ENCODE measurements at places on chromosomes 4 and X. TPM values are rescaled to one million over a fixed set of nuclear protein-coding genes. Genes with fewer than 3 reads are reported as not detected.

DNA sequence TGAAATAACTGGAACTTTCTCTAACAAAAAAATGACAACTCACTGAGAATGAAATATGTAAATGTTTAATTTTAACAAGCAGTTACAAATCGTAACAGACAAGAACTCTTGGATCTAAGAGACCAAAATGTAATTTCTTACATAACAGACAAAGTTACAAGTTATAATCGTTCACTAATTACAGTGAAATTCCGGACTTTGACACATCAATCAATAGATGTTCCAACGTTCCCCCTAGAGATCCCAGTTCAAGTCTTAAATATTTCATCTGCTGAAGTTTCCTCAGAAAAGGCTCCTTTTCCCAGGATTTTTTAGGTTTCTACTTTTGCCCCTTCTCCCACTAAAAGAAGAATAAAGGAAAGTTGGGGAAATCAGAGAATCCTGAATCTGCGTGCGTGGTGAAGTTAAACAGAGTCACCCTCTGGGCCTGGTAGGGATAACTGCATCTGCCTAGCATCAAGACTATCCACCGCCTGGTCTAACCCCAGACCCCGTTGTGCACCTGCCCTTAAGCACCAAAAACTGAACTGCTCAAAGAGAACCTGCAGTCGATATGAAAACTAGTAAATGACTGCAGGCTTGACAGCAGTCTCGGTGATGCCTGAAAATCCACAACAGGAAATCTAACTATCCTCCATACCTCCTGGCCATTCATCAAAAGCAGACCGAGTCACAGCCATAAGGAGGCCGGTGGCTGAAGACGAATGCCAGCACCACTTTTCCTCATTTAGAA is 2.3 kb downstream of the IRF2 start:
- no peaks in the 10 kb centered on the region for H3K27me3 ChIP-seq
- peaks cover 4% of the 10 kb centered on the region for H3K4me1 ChIP-seq
- peak overlapping the region; percentile 78 for H3K4me3 ChIP-seq
- 0 out of 2 replicates have a peak, but pooled peaks cover 2% of the 10 kb centered on the region for H3K36me3 ChIP-seq

DNA sequence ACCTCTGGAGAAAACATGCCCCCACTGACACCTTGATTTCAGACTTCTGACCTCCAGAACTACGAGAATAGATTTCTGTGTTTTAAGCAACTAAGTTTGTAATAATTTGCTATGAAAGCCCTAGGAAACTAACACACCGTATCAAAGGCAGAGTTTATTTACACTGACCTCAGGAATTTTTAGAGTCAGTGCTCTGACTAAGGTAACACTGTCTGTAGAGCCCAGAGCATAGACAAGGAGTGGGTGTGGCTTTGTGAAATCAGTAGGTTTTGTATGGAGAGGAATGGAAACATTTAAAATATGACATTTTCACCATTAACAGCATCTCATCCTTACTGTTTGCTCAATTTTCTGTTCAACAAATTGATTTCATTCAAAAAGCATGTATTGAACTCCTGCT is 764.4 kb upstream of the PCDH10 start:
- H3K4me1 ChIP-seq: no peaks in the 10 kb centered on the region
- H3K27ac ChIP-seq: no peak overlapping the region
- DNase-seq: no peak
- no peaks in the 10 kb centered on the region for H3K36me3 ChIP-seq

DNA sequence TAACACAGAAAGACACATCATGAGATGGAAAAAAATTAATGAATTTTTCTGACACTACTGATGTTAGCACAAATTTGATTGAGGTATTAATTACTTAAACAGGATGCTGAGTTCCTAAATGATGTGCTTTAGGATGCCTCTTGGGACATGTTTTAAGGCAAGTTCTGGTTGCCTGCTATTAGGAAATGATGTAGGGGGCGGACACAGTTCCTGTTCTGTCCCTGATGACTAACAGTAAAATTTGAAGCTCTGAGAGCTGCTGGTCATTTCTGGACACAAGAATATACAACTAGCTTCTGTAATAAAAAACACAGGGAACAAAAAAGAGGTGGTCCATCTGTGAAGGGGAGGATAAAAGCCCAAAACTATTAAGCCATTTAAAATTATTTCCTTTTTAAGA is 163.2 kb upstream of the ETNPPL start:
- H3K4me1 ChIP-seq: no peaks in the 10 kb centered on the region
- H3K27me3 ChIP-seq: no peaks in the 10 kb centered on the region
- no peaks in the 10 kb centered on the region for H3K36me3 ChIP-seq
- H3K27ac ChIP-seq: no peak overlapping the region
- no peak overlapping the region for H3K4me3 ChIP-seq

DNA sequence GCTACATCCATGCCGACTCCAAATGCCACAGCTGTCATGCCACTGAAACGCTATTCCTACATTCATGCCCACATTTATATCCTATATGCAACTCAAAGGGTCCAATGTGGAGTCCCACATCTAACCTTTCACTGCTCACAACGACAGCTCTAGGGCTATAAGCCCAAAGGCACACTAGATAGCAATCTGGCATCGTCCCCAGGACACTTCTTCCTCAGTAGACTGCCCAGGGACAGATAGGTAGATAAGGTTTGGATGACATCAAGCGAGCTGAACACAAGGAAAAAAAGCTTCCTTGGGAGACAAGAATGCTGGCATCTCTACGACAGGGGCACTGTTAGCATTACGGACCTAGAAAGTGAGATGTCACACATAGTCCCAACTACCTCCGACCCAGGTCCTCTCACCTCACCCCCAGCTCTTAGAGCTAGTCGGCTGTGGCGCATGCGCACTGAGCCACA is 685 bp downstream of the RAB9B start:
- no peaks in the 10 kb centered on the region for H3K4me1 ChIP-seq
- no peak for DNase-seq
- peaks cover 14% of the 10 kb centered on the region for H3K27me3 ChIP-seq
- H3K27ac ChIP-seq: no peak overlapping the region
- H3K36me3 ChIP-seq: no peaks in the 10 kb centered on the region

DNA sequence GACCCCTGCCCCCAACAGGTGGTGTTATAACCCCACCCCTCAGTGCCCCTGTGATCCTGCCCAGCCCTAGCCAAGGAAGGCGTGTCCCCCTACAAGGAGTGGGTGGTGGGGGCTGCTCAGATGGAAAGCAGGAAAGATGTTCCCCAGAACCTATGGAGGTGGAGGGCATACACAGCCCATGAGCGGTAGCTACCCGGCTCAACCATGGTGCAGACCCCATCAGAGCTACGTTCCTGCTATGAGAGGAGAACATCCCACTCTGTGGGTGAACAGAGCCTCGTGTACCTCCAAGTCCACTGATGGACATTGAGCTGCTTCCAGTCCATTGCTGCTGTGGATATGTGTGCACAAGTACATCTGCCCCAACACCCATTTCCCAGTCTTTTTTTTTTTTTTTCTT is 71.1 kb downstream of the SHOX start:
- no peaks in the 10 kb centered on the region for H3K27me3 ChIP-seq
- H3K4me3 ChIP-seq: no peak overlapping the region
- H3K27ac ChIP-seq: no peak overlapping the region
- no peaks in the 10 kb centered on the region for H3K4me1 ChIP-seq
- no peak for DNase-seq
- H3K36me3 ChIP-seq: no peaks in the 10 kb centered on the region

DNA sequence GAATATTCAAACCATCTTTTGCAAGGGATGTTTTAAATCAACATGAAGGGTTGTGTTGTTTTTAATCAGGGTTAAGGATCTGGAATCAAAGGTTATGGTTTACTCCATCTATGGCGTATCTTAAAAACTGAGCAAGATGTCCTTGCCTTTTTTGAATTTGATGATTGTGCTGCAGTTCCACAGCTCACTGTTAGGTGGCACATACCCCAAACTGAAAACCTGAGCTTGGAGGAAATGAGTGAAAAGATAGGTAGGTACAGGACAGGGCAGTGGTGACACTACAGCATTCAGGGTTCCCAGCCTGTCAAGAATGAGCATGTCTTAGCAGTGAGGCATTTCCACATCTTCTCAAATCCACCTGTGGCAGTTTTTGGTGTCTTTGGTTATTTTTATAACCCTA is 13.1 kb upstream of the EOLA1 start:
- no peaks in the 10 kb centered on the region for H3K4me1 ChIP-seq
- no peak overlapping the region for H3K27ac ChIP-seq
- H3K27me3 ChIP-seq: peaks cover 2% of the 10 kb centered on the region

GRCh38 chr4:4377732-4378460 is 9.0 kb upstream of the NSG1 start:
- no peaks in the 10 kb centered on the region for H3K36me3 ChIP-seq
- no peak overlapping the region for H3K4me3 ChIP-seq

- no peaks in the 10 kb centered on the region for H3K27me3 ChIP-seq
- H3K27ac ChIP-seq: peak overlapping the region; percentile 20
- no peak overlapping the region for H3K4me3 ChIP-seq
- H3K4me1 ChIP-seq: peaks cover 8% of the 10 kb centered on the region
These were observed 27.0 kb downstream of the DHX15 start for GRCh38 chr4:24557026-24558025.

DNA sequence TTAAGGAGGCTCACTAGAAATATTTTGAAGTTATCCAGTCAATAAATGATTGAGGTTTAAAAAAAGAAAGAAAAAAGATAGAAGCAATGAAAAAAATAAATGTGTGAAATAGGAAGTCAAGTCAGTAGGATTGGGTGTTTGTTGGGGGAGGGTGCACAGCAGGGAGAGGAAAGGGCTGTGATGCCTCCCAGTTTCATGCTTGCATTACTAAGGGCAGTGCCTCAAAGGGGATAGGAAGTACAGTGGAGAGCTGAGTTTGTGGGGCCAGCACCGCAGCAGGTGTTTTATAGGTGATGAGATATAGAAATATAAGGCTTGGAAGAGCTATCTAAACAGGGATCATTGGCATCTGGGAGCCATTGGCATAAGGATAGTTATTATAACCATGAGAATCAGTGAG is 919.2 kb downstream of the STIM2 start:
- no peaks in the 10 kb centered on the region for H3K27me3 ChIP-seq
- no peaks in the 10 kb centered on the region for H3K4me1 ChIP-seq
- no peak overlapping the region for H3K4me3 ChIP-seq
- H3K27ac ChIP-seq: no peak overlapping the region

DNA sequence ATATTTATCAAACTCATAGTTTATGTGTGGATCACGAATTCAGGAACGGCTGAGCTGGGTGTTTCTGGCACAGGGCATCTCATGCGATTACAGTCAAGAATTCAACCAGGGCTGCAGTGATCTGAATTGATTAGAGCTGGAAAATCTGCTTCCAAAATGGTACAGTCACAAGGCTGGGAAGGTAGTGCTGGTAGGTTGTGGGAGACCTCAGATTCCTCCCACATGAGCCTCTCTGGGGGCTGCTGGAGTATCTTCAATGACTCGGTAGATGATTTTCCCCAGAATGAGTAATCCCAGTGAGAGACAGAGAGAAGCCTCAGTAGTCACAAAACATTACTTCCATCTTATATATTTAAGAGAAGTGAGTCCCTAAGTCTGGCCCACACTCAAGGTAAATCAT is 36.2 kb upstream of the PRDX4 start:
- no peak overlapping the region for H3K4me3 ChIP-seq
- no peaks in the 10 kb centered on the region for H3K4me1 ChIP-seq
- no peak overlapping the region for H3K27ac ChIP-seq

DNA sequence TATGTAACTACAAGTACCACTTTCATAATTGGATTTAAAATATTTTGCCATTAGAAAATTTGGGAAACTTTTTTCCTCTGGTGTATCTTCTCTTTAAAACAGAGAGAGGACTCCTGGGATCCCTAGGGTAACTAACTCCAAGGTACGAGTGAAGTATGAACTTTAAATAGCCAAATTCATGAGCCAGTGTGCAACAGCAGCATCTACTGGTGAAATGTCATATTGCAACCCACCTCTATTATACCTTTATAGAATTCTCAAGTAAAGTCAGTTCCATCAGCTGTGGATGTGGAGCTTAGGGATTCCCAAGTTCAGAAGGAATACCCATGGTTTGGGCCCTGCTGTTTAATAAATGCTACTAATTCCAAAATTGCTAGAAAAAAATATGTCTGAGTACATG is 282.7 kb upstream of the TAPT1 start:
- no peak overlapping the region for H3K27ac ChIP-seq
- no peak for DNase-seq
- H3K4me1 ChIP-seq: no peaks in the 10 kb centered on the region
- peaks cover 15% of the 10 kb centered on the region for H3K36me3 ChIP-seq
- no peaks in the 10 kb centered on the region for H3K27me3 ChIP-seq

- H3K4me3 ChIP-seq: no peak overlapping the region
- H3K27me3 ChIP-seq: no peaks in the 10 kb centered on the region
- H3K27ac ChIP-seq: peak overlapping the region; percentile 16
- H3K4me1 ChIP-seq: peaks cover 2% of the 10 kb centered on the region
These were observed 36.1 kb downstream of the NFKB1 start for GRCh38 chr4:102537269-102537668.

DNA sequence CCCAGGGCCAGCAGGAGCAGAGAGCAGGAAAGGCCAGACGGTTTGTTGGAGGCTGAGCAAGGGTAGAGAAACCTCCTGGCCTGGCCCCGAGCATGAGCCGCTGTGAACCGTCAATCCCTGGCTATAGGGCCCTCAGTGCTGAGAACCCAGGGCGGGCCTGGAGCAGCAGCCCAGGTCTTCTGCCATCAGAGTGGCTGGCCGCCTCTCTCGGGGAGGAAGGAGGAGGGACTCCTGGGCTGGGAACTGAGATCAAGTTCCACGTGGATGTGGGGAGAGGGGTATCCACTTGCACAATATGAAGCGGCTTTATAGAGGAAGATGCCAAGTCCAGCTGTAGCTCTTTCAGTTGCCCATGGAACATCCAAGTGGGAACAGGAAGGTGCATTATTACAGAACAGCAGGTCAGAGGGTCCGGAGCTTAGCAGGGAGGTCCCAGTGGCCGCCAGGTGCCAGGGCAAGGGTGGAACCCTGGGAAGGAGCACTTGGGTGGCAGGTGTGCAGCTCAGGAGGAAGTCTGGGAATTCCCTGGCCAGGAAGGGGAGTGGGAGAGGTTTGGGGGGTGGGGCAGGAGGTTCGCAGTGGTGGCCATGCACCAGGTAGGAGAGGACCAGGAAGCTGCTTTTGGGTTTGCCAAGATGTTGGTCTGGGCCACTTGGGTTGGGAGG is 31.7 kb upstream of the CRMP1 start:
- no peak for DNase-seq
- peaks cover 12% of the 10 kb centered on the region for H3K27me3 ChIP-seq
- no peaks in the 10 kb centered on the region for H3K4me1 ChIP-seq
- no peaks in the 10 kb centered on the region for H3K36me3 ChIP-seq
- H3K27ac ChIP-seq: no peak overlapping the region

GRCh38 chrX:130615941-130616340 is 214.2 kb downstream of the RBMX2 start:
- H3K4me1 ChIP-seq: no peaks in the 10 kb centered on the region
- no peaks in the 10 kb centered on the region for H3K36me3 ChIP-seq
- H3K27ac ChIP-seq: no peak overlapping the region

DNA sequence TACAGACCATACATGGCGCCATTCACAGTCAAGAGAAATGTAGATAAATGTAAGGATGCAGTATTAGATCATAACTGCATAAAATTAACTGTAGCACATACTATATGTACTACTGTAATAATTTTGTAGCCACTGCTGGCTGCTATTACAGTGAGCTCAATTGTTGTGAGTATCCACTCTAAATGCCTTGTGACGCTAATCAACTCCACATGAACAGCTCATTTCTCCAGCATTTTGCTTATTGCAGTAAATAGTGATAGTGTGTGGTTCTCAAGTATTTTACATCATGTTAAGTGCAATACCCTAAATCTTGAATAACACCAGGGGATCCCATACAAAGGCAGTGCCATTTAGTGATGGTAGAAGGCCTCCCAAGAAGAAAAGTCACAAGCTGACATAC is 21.2 kb downstream of the FGFBP1 start:
- no peaks in the 10 kb centered on the region for H3K36me3 ChIP-seq
- no peak for DNase-seq
- no peak overlapping the region for H3K27ac ChIP-seq

The PPBP gene
- not detected for total RNA-seq

The POU3F4 gene
- total RNA-seq: not detected

The CSAG1 gene
- not detected for total RNA-seq

The COMMD8 gene
- total RNA-seq: 12.5 TPM

The AKAP14 gene
- not detected for total RNA-seq

The IL21 gene
- not detected for total RNA-seq

Measured in IMR-90 (cell line).